ENCODE measurements at places on chromosomes 2 and 18. TPM values are rescaled to one million over a fixed set of nuclear protein-coding genes. Genes with fewer than 3 reads are reported as not detected.

- no peaks in the 10 kb centered on the region for H3K36me3 ChIP-seq
- H3K27me3 ChIP-seq: no peaks in the 10 kb centered on the region
- DNase-seq: no peak
- H3K4me3 ChIP-seq: no peak overlapping the region
These were observed 12.0 kb downstream of the MEIS1 start for GRCh38 chr2:66446941-66447340.

- DNase-seq: no peak
- no peaks in the 10 kb centered on the region for H3K4me1 ChIP-seq
- H3K4me3 ChIP-seq: no peak overlapping the region
- H3K36me3 ChIP-seq: no peaks in the 10 kb centered on the region
- H3K27me3 ChIP-seq: no peaks in the 10 kb centered on the region
- H3K27ac ChIP-seq: no peak overlapping the region
These were observed 21.3 kb downstream of the FBLN7 start for GRCh38 chr2:112159454-112159921.

DNA sequence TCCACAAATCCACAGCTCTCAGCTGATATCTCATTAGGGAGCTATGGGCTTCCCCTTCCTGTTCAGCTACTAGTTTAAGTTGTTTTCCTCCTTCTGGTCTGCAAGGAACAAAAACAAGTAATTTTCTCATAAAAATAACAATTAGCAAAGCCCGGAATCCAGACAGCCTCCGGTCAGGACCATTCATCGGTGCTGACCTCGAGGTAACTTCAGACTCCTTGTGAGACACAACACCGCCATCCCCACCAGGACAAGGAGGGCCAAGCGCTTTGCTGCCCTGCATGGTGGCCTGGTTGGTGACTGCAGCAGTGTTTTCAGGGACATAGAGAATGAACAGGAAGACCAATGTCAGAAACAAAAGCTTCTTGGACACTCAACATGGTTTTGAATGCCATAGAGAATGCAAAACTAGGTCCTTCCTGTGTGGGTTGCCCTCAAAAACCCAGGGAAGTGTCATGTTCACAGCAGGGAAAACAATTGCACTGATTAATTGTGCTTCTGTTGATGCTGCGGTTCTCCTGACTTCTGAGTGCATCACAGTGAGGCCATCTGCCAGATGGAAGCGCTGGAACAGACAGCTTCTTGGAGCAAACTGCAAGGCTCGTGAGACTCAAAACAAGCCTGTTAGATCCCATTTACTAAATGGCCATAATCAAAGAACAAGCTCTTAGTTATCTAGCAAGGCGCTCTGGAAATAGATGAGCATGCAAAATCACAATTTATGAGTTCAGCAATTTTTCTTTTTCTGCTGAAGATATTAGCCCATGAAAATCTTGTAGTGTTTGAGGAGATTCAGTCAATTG lies 77.1 kb downstream of the HS1BP3 start:
- H3K36me3 ChIP-seq: no peaks in the 10 kb centered on the region
- no peaks in the 10 kb centered on the region for H3K4me1 ChIP-seq
- no peaks in the 10 kb centered on the region for H3K27me3 ChIP-seq
- H3K27ac ChIP-seq: no peak overlapping the region
- DNase-seq: no peak
- no peak overlapping the region for H3K4me3 ChIP-seq

GRCh38 chr18:21196426-21196825 lies 45.6 kb upstream of the GREB1L start:
- no peaks in the 10 kb centered on the region for H3K36me3 ChIP-seq
- no peaks in the 10 kb centered on the region for H3K4me1 ChIP-seq
- no peaks in the 10 kb centered on the region for H3K27me3 ChIP-seq
- H3K27ac ChIP-seq: no peak overlapping the region
- no peak overlapping the region for H3K4me3 ChIP-seq

- H3K4me1 ChIP-seq: no peaks in the 10 kb centered on the region
- no peaks in the 10 kb centered on the region for H3K36me3 ChIP-seq
- no peaks in the 10 kb centered on the region for H3K27me3 ChIP-seq
- H3K27ac ChIP-seq: no peak overlapping the region
- DNase-seq: no peak
These were observed 502.5 kb upstream of the ACVR2A start for GRCh38 chr2:147342329-147342728.

DNA sequence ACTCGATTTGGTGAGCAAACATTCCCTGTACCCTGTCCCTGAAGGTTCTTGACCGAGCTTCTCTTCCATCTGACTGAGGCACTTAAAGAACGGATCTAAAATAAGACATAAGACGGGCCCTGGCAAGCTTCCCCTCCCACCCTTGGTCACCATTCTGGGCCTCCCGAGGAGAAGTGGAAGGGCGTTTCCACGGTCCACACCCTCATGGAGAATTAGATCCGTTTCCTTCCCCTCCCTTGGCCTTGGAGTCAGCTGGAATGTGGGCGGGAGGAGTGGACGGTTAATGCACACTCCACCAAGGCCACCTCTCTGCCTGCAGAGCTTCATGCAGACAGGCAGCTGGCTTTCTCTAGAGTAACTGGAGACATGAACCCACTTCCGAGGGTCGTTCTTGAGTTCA lies 257.3 kb upstream of the APCDD1 start:
- no peaks in the 10 kb centered on the region for H3K4me1 ChIP-seq
- DNase-seq: no peak
- H3K27ac ChIP-seq: no peak overlapping the region
- H3K27me3 ChIP-seq: no peaks in the 10 kb centered on the region
- no peaks in the 10 kb centered on the region for H3K36me3 ChIP-seq
- H3K4me3 ChIP-seq: no peak overlapping the region

DNA sequence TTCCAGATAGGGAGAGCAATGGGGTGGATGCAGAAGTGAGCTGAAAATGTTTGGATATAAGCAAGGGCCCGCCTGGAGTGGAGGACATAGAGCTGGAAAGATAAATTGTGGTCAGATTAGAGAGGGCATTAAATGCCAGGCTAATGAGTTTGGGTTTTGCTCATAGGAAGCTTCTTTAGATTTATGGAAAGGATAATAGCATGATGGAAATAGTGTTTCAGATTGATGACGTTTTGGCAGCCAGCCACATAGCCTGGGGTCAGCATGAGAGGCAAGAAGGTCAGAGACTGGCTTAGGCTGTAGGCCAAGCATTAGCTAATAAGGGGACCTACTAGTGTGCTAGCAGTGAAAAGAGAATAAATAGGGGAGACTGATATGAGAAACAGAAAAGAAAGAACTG lies 321.6 kb downstream of the STK39 start:
- H3K36me3 ChIP-seq: no peaks in the 10 kb centered on the region
- no peaks in the 10 kb centered on the region for H3K4me1 ChIP-seq
- H3K27me3 ChIP-seq: no peaks in the 10 kb centered on the region
- H3K4me3 ChIP-seq: no peak overlapping the region

- H3K4me3 ChIP-seq: no peak overlapping the region
- H3K36me3 ChIP-seq: peaks cover 3% of the 10 kb centered on the region
- DNase-seq: no peak
- no peak overlapping the region for H3K27ac ChIP-seq
- H3K27me3 ChIP-seq: no peaks in the 10 kb centered on the region
These were observed 86.5 kb downstream of the STK39 start for GRCh38 chr2:168160897-168161296.

DNA sequence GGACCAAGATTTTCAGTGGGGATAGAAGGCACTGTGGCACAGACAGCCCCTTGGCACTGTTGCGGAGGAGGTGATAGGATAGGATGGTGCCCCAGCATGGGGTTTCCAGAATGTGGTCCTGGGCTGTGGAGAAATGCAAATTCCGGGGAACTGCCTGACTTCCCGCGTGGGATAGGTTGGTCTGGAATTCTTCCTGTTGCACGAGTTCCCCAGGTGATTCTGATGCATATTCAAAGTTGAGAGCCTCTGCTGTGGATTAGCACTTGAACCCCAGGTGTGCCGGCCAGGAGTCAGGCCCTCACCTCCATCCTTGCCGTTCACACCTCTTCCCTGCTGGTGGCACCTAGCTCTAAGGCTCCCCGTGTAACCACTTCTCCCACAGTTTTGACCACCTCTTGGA lies 15.5 kb downstream of the NCK2 start:
- no peaks in the 10 kb centered on the region for H3K36me3 ChIP-seq
- H3K4me1 ChIP-seq: no peaks in the 10 kb centered on the region
- H3K4me3 ChIP-seq: no peak overlapping the region

- no peaks in the 10 kb centered on the region for H3K27me3 ChIP-seq
- no peak for DNase-seq
- H3K27ac ChIP-seq: no peak overlapping the region
- no peak overlapping the region for H3K4me3 ChIP-seq
- no peaks in the 10 kb centered on the region for H3K4me1 ChIP-seq
- H3K36me3 ChIP-seq: no peaks in the 10 kb centered on the region
These were observed 46.2 kb downstream of the TWSG1 start for GRCh38 chr18:9380621-9381395.

GRCh38 chr2:215847056-215847455 lies 166.3 kb downstream of the MREG start:
- peaks cover 10% of the 10 kb centered on the region for H3K4me1 ChIP-seq
- no peak for DNase-seq
- H3K36me3 ChIP-seq: no peaks in the 10 kb centered on the region

DNA sequence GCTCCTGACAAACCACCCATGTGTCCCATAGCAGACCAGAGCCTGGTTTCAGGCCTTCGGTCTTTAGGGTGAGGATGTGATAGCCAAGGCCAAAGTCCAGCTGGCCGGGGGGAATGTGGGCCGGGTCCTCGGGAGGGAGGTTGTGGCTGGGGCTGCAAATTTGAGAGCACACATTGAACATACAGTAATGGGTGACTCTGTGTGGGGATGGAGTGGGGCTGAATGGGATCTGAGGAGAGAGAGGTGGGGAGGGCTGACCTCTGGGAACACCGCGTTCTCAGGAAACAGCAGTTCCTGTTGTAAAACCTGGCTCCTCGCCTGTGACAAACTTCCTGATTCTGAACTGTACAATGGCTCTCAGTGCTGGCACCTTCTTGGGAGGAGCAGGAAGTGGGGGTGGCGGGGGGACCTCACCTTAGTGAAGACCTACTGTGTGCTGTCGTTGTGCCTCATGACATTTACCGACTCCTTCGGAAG lies 48.8 kb downstream of the MCFD2 start:
- H3K4me3 ChIP-seq: no peak overlapping the region
- DNase-seq: no peak
- no peaks in the 10 kb centered on the region for H3K27me3 ChIP-seq
- no peaks in the 10 kb centered on the region for H3K4me1 ChIP-seq
- no peak overlapping the region for H3K27ac ChIP-seq
- no peaks in the 10 kb centered on the region for H3K36me3 ChIP-seq

DNA sequence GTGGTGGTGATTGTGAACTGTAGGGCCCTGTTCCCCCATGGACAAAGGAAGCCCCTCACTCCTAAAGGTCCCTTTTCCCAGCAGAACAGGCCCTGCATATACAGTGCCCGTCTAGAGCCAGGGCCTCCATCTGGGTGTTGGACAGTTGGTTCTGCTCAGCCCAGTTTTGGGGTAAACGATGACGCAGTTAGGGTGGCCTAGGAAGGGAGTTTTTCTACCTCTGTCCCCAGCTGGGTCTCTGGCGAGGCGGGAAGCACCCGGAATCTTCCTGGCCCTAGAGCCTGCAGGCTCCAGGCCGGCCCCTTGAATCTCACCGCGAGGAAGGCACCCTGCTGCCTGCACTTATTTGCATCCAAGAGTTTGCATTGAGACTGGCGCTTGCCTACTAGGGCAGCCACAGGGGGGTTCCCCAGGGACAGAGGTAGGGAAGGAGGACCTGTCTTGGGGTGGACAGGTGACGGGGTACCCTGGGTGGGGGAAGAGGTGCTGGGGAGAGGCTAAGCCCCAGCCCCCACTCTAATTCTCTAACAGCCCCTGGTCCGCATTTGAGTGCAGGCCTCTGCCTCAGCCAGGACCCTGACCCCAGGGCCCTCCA lies 529 bp upstream of the MTA3 start:
- no peaks in the 10 kb centered on the region for H3K4me1 ChIP-seq
- DNase-seq: peak; percentile 52
- H3K27me3 ChIP-seq: no peaks in the 10 kb centered on the region
- no peak overlapping the region for H3K4me3 ChIP-seq
- peak overlapping the region; percentile 25 for H3K27ac ChIP-seq

- peak overlapping the region; percentile 87 for H3K4me3 ChIP-seq
- no peaks in the 10 kb centered on the region for H3K36me3 ChIP-seq
- H3K27me3 ChIP-seq: no peaks in the 10 kb centered on the region
- peak; percentile 49 for DNase-seq
These were observed 711 bp upstream of the ATOH8 start for GRCh38 chr2:85753035-85753524.

DNA sequence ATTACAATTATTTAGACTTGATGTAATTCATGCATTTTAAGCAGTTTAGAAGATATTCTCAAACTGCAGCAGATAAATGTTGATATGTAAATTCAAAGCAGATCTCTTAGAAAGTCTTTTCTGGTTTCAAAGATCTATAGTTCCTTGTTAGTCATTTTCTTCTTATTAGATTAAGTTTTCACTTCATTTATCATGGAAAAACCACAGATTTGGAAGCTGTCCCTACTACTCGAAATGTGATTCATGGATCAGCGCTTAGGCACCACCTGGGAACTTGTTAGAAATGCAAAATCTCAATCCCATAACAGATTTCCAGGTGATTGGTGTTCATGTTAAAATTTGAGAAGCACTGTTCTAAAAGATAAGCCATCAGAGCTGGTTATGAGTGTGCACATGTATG lies 92.8 kb upstream of the CDH2 start:
- no peak overlapping the region for H3K27ac ChIP-seq
- H3K4me1 ChIP-seq: no peaks in the 10 kb centered on the region
- H3K27me3 ChIP-seq: no peaks in the 10 kb centered on the region
- no peak overlapping the region for H3K4me3 ChIP-seq

The B3GNT7 gene
- 4.0 TPM for total RNA-seq

The FAM124B gene
- 4.8 TPM for total RNA-seq

The IL1RN gene
- 6.0 TPM for total RNA-seq

The CCDC74B gene
- 1.3 TPM for total RNA-seq

The CFC1 gene
- total RNA-seq: not detected
